Effector CD4-positive, alpha-beta T cell (primary cell): ENCODE measurements at places on chromosomes 5 and 9.
A peak's percentile ranks its signal among the peaks of the same experiment; 100 is the strongest.

DNA sequence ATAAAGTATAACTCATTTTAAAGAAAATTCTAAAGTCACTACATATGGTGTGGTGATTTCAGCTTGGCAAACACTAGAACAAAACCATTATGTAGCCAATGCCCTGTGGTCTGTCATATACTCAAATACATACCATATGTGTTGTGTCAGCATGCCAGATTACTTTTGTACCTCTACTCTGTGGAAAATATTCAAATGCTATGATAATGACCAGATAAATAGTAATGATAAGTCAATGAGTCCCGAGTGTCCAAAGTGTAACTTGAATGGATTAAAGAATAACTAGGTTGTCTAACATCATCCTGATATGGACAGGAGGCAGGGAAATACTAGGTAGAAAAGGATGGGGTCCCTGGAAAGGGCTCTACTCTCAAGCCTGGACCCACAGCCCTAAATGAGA lies 58.0 kb upstream of the IL6ST start:
- DNase-seq: no peak

- DNase-seq: no peak
These were observed 51.0 kb downstream of the EPB41L4B start for GRCh38 chr9:109269839-109270238.

DNA sequence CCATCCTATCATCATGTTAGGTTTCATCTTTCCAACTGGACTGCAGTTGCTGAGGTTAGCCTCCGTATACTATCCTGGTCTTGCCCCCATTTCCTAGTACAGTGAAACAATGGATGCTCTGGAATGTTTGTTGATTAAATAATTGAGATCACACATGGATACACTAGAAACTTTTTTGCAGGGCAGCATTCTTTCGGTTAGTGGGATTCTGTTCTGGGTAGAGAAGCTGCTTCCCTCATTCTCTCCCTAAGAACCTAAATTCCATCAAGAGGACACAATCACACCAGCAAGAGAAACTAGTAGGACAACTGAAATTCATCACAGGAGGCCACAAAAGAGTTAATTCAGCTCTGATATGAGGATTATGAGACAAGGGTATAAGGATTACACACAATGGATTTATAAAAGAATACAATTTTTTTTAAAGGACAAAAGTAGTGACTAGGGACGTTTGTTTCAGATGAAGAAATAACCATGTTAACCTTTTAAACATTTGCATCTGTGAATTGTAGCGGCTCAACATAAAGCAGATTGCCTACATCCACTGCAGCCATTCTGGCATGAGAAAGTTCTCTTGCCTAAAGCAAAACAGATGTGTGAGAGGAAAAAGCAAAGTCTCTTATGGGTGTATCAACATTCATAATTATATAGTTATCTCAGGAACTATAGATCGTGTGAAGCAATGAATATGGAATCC lies 162.7 kb upstream of the LHFPL2 start:
- DNase-seq: no peak

DNA sequence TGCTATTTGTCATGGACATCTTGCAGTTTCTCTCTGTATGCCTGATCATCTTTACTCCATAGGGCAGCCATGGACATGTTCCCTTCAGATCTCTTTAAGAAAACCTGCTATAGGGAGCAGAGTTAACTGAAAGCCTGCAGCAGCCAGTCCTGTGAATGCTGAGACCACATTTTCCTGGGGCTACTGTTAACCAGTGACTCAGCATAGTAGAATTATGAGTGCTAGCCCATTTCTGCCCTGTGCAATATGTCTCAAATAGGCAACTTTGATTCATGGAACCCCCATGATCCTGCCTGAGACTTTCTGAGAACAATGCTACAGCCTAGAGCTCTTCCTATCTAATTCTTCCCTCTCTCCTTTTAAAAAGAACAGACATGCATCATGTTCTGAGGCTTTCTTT lies 624.2 kb downstream of the CHSY3 start:
- DNase-seq: no peak

DNA sequence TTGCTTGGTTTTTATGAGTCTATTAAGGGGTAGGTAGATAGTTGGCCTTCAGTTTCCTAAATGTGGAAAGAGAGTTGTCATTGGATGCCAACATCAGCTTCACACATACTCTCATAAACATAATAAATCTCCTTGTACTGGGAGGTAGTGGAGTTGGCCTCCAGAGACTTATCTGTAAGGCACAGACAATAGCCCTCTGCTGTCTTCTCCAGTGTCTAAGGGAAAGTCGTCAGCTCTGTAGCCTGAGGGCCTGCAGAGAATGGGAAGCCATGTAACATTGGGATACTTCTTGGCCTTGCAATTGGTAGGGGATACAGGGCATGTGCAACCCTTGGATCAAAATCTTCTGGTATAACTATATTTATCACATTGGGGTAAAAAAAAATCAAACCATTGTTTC lies 331.9 kb upstream of the KLF9 start:
- DNase-seq: no peak

- DNase-seq: no peak
These were observed 30.6 kb upstream of the UBAC1 start for GRCh38 chr9:135991771-135992170.

DNA sequence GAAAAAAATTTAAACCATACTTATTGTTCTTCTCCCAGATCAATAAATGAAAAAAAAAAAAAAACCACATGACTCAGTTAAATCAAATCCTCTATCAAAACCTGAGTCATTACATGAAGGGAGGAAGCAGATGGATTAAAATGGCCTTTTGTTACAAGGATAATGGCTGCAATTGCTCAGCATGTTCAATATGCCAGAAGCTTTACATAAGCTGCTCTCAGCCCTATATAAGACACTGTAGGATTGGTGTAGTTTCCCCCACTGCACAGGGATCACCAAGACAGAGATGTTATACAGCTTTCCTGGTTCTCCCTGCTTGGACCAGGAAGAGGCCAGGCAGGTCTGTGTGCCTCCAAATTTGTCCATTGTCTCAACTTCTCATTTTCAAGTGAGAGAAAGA lies 101.6 kb upstream of the MAP1B start:
- DNase-seq: no peak

DNA sequence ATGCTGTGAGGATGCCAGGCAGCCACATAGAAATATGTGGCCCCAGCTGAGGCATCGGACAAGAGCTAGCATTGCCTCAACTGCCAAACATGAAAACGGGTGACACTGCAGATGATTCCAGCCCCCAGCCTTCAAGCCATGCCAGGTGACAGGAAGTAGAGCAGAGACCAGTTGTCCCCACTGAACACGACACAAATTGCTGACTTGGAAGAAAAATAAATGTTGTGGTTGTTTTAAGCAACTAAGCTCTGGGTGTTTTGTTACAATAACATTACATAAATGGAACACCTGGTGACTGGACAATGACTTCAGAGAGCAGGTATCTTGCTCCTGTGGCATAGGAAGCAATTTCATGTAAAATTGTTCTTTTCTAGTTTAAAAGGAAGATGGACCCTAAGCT lies 154.2 kb downstream of the KIF4B start:
- no peak for DNase-seq

DNA sequence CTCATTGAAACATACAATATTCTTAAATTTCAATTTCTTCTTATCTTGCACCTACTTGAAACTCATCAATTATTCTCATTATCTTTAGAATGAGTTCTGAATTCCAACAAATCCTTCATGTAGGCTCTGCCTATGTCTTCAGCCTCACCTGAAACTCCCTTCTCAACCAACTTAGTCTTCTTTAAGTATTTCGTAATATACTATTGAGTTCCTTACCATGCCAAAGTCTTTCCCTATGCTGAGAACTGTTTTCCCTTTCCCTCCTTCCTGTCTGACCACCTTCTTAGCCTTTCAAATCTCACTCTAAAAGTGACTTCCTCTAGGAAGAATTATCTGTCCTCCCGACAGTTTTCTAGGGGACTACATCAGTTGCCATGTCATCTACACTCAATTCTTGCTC lies 50.9 kb upstream of the ZFAND5 start:
- DNase-seq: no peak

DNA sequence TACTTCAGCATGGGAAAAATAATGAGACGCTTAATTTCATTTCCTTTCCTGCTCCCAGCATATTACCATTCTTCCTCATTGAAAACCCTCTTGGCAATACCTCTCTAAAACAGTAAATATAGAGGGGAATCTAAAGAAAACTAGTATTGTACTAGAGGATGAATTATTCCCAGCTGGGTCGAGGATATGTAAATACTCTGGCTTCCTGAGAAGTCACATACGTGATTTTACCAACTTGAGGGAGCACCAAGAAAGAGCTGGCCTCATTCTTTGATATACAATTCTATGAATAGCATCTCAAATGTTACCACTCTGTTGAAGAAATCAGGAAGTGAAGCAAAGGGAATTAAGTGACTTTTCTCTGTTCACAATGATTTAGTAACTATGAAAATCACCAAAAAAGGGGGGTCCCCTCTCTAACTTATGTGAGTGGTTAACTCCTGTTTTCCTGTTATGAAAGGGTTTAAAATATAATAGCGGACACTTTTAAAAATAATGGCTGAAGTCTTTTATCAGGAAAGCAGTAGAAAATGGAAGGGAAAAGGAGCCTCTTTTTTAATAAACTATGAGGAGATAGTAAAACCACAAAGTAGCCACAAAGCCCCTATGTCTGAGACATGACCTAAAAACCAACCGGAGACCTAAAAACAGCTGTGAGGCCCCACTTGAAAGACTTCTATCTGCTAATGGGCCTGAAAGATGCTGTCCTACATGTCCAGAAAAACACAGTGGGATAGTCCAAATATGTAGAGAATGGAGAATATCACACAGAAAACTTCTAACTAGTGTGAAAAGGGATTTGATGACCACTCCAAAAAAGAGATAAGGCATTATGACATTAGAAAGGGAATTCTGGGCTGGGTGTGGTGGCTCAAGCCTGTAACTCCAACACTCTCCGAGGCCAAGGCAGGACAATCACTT lies 42.6 kb downstream of the LPAR1 start:
- no peak for DNase-seq

DNA sequence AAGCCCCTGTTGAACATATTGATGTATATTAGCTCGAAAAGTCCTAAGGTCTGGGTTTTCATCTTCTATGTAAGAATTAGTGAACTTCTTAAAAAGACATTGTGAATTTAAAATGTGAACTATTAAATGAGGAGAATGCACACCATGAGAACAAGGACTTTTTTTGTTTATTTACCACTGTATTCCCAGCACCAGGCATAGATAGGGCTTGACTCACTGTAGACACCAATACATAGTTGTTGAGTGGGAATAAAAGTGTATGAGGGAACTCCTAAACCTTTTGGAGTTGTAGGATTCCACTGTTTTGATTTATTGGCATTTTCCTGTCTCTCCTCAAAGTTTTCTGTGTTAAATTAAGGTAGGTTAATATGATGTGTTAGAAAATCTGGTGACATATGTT lies 40.3 kb downstream of the NNT start:
- DNase-seq: no peak

DNA sequence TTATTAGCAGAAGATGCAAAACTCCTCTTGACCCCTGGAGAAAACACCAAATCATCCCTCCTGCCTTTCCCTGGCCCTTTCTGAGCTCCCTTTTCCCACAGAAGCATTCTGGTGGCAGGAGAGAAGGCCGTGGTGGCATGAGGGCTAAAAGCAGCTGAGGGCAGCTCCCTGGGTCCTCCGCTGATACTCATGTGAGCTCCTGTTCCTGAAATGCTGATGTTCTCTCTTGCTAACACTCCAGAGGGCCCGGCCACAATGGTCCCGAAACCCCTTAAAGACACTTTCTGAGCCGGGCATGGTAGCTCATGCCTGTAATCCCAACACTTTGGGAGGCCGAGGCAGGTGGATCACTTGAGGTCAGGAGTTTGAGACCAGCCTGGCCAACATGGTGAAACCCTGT lies 183.1 kb downstream of the HSPA4 start:
- DNase-seq: no peak

DNA sequence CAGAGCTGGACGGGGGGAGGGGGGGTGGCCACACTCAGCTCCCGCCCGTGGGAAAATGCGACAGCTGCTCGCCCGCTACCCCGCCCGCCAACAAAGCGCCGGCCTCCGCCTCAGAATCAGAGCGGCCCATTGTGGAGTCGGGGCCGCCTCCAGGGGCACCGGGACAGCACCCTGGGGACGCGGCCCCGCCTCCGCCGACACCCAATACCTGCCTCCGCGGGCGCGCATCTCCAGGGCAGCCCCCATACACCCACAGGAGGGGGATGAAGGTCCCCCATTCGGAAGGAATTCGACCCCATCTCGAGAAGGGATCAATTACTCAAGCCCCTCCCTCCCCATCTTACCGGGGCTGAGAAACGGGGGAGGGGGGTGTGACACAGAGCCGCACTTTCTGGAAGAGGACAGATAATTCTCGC lies 1.3 kb downstream of the NOTCH1 start:
- peak; percentile 43 for DNase-seq

GRCh38 chr9:119044806-119045205 lies 324.4 kb downstream of the BRINP1 start:
- no peak for DNase-seq

DNA sequence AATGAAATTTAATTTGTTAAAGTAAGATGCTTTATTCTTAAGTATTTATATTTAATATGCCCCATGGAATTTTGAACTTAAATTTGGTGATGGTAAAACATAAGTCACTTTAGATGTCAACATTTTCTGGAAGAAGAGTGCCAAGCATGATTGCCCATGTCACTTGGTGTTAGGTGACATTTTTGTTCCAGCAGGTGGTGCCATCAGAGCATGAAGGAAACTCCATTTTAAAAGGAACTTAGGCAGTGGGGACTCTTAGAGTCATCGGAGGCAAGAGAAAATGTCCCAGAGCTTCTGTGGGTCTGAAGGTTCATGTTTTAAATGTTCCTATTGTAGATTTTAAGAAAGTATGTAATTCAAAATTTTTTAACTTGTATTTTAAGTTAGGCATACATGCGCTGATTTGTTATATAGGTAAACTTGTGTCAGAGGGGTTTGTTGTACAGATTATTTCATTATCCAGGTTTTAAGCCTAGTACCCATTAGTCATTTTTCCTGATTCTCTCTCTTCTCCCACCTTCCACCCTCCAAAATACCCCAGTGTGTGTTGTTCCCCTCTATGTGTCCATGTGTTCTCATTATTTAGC lies 789.3 kb downstream of the SEMA5A start:
- no peak for DNase-seq

DNA sequence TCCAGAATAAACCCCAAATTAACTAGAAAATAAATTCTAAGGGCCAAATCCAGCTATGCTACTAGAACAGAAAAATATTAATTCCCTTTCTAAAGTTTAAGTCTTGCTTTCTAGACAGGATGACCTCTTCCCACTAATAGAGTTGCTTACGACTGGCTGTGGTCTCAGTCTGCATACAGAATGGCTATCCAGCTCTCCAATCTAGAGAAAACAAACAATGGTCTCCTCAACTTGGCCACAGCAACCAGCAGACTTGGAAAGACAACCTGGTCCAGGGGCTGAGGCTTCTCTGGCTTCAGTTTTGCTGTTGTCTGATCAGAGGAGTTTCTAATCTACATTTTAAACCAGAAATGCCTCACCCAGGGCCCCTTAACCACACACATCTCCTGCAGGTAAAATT lies 28.9 kb downstream of the RASEF start:
- no peak for DNase-seq

GRCh38 chr9:84819491-84819991 lies 150.0 kb downstream of the NTRK2 start:
- no peak for DNase-seq

GRCh38 chr5:126519637-126520592 lies 75.1 kb downstream of the ALDH7A1 start:
- no peak for DNase-seq
